AG04450 (cell line): ENCODE measurements at places on chromosomes 12 and 14.

GRCh38 chr12:27733791-27734190 lies 23.2 kb downstream of the MRPS35 start:
- DNase-seq, result no peak

DNA sequence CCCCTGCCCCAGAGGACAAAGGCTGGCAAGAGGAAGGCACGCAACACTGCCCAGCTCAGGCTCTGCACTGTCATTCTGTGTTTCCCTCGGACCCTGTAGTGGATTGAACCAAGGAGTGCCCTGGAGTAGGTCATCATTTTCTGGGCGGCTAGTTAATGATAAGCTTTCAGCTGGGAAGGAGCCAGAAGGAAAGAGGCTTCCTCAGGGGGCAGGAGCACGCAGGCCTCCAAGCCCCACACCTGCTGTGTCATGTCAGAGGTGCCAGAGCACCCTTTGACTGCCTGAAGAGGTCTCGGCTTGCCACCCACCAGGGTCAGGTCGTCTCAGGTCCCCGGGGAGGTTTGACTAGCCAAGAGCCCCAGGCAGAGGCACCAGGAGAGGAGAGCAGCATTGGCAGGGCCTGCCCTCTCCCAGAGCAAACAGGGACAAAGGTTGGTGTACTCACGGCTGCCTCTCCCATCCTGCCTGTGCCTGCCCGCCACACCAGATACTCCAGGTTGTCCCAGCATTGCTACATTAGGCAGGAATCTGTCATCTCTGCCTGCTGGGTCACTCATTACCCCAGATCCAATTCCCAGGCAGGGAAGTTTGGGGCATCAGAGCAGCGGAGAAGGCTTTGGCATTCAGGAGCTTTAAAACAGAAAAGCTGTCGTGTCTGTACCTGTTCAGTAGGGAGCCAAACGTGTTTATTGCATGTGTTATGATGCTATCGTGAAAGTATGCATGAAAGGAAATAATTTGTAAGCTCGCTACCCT lies 33.5 kb upstream of the ATP2A2 start:
- DNase-seq, result no peak

- no peak for DNase-seq
Observed at GRCh38 chr12:47397664-47398281, 308.1 kb downstream of the RPAP3 start.

- no peak for DNase-seq
Observed at GRCh38 chr14:89430391-89431236, 13.6 kb upstream of the FOXN3 start.

DNA sequence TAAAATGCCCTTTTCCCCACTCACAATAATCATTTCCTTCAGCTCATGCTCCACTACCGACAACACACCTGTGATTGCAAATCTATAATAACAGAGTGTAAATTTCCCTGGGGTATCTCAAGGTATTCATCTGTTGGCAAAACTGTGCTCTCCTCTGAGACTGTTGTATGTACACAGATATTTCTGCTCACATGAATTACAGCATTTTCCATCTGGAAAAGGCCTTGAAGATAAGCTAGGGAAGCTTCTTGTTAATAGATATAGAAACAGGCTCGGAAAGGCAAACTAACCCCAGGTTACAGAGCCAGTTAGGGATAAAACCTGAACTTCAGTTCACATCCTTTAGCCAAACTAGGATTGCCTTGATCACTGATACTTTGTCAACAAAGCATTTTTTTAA lies 210.4 kb upstream of the KRR1 start:
- DNase-seq, result no peak

DNA sequence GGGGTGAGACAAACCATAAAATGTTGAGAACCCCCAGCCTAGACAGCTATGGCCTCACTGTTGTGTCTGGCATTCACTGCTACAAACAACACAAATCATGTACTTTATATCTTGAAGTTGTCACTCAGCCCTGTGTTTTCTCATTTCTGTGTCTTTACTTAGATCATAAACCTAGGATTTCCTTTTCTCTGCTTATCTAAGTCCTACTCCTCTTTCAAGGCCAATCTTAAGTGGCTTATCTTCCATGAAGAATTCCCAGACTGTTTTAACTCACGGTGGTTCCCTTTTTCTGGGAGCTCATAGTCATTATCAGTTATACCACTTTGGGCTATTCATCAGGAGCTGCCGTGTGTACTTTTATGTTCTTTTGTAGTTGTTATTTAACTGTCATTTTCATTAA lies 42.1 kb downstream of the FLRT2 start:
- DNase-seq, result no peak

DNA sequence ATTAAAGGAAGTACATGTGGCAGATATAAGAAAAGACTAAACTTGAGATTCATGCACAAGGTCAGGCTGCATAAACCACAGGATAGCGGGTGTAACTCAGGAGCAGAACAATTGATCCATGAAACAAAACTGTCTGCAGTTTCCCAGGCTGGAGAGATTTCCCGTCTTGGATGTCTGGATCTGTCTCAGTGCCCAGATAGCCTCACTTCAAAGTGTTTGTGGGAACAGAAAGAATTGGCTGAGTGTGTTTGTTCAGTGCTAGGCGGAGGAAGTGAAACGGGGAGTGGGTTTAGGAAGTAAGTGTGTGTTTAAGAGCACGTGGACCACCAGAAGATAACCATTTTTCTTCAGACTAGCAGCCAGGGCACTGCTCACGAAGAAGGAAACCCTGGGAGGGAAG lies 1.4 kb upstream of the RNASE10 start:
- DNase-seq, result no peak

GRCh38 chr12:29889737-29890136 lies 106.0 kb upstream of the TMTC1 start:
- DNase-seq, result no peak

- DNase-seq, result no peak
Observed at GRCh38 chr14:82667006-82667405, 1133.4 kb upstream of the SEL1L start.

DNA sequence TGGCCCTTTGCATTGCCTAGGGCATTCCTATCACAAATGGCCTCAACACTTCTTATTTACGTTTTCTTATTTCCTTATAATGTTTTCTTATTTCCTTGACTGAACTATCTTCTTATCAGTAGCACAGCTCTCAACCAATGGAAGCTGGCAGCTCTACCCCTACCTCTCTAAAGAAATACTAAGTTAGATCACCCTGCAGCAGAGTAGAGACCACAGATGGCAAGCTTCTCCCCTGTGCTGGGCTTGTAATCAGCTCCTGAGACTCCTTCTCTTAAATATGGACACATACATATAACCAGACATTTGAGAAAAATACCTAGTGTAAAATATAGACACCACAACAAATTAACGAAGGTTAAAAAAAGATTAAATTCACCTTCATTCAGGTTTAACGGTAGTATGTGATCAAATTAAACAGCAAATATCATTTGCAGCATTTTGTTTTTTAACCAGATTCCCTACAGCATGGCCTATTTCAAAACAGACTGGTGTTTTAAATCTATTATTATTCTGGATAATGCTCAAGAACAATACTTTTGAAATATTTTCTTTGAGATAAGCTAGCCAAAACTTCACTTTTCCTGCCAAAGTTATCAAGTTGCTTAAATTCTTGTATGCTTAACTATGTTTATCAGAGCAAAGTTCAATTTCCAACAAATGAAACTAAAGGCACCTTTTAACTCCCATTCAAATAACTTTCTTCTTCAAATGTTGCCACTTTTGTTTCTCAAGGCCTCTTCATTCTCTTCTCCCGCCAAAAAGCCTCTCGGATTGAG lies 54.3 kb downstream of the SLC41A2 start:
- DNase-seq, result no peak

- no peak for DNase-seq
Observed at GRCh38 chr12:69366796-69367195, 7.3 kb downstream of the YEATS4 start.

- no peak for DNase-seq
Observed at GRCh38 chr14:70735043-70735442, 74.3 kb downstream of the MAP3K9 start.

- DNase-seq, result no peak
Observed at GRCh38 chr14:99166506-99166905, 105.5 kb downstream of the BCL11B start.

DNA sequence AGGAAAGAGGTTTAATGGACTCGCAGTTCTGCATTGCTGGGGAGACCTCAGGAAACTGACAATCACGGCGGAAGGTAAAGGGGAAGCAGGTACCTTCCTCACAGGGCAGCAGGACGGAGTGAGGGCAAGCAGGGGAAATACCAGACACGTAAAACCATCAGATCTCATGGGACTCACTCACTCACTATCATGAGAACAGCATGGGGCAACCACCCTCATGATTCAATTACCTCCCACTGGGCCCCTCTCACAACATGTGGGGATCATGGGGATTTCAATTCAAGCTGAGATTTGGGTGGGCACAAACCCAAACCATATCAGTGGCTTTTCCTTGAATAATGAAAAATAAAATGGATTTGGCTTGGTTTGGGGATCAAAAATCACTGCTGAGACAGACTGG lies 380.5 kb downstream of the VRK1 start:
- DNase-seq, result no peak

DNA sequence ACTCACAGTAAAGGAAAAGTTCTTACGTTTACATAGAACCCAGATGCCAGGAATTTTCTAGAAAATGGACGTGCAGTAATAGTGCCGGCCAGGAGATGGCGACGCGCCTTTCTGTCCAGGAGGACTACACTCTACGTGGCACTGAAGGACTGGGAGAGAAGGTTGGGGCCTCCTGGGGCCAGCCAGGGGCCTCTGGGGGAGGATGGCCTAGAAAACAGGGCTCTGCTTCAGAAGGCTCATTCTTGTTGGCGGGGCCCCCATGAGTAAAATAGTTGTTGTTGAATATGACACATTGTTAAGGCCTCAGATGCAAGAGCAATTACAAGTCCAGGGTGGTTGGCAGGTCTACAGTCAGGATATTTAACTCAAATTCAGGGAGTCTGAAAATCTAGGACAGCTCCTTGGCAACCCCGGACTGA lies 120.1 kb upstream of the MAX start:
- no peak for DNase-seq

DNA sequence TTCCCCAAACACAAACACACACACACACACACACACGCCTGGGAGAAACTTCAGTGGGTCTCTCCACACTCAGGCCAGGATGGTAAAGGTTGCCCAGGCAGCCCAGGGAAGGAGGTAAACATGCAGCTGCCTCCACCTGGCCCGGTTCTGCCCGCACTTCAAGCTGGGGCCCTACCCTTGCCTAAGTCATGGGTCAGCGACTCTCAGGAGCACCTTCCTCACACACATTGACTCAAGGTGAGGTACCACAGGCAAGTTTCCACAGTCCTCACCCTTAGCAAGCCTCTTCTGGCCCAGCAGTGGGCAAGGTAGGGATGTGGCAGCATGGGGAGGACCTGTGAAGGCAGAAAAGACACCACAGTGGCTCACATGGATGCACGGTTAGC lies 14.1 kb upstream of the FAIM2 start:
- no peak for DNase-seq

DNA sequence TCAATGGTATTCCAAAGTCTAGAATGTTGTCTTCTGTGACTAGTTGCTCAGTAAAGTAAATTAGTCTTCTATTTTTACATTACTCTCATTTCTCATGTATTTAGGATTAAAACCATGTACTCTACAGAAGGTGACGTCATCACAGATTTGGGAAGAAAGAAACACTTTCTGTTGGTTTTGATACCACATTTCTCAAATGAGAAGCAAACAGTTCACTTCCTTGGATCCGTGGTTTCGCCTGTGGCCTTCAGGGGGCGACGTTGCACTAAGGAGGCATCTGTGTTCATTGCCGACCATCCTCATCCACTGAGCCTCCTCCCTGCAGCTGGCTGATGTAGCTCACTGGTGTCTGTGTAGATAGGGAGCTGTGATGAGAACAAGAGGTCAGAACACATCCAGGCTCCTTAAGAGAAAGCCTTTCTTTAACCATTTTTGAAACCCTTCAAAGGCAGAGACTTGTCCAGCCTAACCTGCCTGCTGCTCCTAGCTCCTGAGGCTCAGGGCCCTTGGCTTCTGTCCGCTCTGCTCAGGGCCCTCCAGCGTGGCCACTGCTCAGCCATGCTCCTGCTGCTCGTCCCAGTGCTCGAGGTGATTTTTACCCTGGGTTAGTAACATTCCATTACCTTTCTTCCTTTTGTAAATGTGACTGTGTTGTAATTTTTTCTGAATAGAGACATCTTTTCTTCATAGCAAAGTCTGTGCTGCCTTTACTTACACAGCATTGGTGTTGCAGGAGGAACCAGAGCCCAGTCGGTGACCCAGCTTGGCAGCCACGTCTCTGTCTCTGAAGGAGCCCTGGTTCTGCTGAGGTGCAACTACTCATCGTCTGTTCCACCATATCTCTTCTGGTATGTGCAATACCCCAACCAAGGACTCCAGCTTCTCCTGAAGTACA lies 220.6 kb upstream of the OR4E1 start:
- no peak for DNase-seq

GRCh38 chr14:74577247-74577947 lies 34.6 kb downstream of the LTBP2 start:
- DNase-seq, result no peak

GRCh38 chr12:41532072-41532471 lies 344.0 kb downstream of the PDZRN4 start:
- DNase-seq, result no peak

GRCh38 chr12:6650832-6651231 lies 3.6 kb upstream of the ACRBP start:
- no peak for DNase-seq

DNA sequence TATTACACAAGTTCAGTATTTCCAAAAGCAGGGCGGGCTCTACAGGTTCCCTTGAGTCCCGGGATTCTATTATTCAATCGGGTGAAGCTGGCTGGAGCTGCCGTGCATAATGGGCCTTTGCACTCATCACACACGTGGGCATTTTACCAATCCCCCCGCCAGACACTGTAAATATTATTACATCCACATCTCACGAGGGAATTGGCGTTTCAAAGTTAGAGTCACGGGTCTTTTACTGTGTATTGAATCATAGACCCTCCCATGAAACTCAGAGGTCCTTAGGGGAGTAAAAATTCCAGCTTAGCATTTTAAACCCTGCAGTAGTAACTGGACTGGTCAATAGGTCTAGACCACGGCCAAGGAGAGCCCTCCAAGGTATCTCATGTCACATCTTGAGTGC lies 70.3 kb downstream of the MAP1LC3B2 start:
- DNase-seq, result no peak

DNA sequence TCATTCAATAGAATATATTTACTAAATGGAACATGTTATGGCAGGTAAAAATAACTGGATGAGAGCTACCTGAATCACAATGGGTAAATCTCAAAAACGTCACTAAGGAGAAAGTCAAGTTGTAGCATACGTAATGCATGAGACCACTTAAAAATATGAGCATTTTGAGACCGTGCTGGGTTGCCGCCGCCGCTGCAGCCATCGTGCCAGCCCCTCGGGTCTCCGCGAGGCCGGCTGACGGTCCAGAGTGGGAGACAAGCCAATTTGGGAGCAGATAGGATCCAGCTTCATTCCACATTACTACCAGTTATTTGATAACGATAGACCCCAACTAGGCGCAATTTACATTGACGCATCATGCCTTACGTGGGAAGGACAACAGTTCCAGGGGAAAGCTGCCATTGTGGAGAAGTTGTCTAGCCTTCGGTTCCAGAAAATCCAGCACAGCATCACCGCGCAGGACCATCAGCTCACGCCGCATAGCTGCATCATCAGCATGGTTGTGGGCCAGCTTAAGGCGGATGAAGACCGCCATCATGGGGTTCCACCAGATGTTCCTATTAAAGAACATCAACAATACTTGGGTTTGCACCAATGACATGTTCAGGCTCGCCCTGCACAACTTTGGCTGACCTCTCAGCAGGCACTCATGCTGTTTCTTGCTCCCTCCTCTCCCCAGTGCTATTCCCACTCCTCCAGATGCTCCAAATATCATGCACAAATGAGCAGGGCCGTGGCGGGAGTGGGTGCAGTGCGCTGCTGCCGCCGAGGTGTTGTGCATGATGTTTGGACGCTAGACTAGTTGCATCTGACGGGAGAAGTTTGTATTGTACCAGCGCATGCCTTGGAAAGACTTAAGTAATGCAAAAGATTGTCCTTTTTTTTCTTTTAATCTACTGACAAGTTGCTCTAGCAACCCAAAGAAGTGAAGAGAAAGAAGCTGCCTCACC lies 6.3 kb upstream of the BRMS1L start:
- DNase-seq, result no peak
